Ovary (tissue), 10 donors: ENCODE measurements at places on chromosomes 5 and 9. TPM values are rescaled to one million over a fixed set of nuclear protein-coding genes. Genes with fewer than 3 reads are reported as not detected.

- no peak overlapping the region for H3K27ac ChIP-seq
- H3K4me3 ChIP-seq = no peak overlapping the region
- no peaks in the 10 kb centered on the region for H3K36me3 ChIP-seq
- no peak for DNase-seq
These were observed 21.8 kb upstream of the ZNF618 start for GRCh38 chr9:113854310-113854709.

SLC45A2 gene
- total RNA-seq = 0.15 TPM

DNA sequence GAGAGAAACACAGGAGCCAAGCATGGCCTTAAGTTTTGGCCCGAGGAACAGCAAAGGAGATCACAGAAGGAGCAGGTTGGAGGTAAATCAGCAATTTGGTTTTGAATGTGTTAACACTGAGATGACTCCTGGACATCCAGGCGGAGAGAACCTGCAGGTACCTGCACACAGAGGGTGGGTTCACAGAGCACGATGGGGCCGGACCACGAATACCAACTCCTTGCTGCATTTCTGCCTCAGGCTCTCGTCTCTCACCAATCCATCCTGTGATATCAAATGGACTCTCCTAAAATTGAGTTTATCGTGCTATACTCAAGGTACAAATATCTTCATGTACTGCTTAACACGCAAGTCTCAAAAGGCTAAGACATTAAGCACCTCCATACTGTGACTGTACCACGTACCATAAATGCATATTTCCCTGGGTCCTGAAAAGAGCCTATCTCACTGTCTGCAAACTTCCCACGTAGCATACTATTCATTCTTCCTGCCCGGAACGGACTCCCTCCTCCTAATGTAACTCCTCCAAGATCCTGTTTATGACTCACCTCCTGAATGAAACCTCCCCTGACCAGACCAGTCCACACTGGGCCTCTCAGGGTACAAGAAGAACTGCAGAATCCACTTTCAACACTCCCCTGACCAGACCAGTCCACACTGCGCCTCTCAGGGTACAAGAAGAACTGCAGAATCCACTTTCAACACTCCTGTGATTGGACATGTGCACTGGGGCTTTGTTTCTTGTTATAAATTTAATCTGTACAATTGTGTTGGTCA is 380.8 kb upstream of the RFX3 start:
- H3K4me3 ChIP-seq = no peak overlapping the region
- no peaks in the 10 kb centered on the region for H3K4me1 ChIP-seq
- no peaks in the 10 kb centered on the region for H3K36me3 ChIP-seq
- no peak for DNase-seq

HACD4 gene
- total RNA-seq = 3.0 TPM

TXNDC15 gene
- 55.3 TPM for total RNA-seq

- no peak overlapping the region for H3K4me3 ChIP-seq
- H3K27ac ChIP-seq = no peak overlapping the region
These were observed 61.6 kb upstream of the NEURL1B start for GRCh38 chr5:172579403-172579990.

GRCh38 chr9:72589667-72590521 is 68.5 kb downstream of the TMC1 start:
- H3K4me1 ChIP-seq = no peaks in the 10 kb centered on the region
- H3K27ac ChIP-seq = no peak overlapping the region
- DNase-seq = no peak
- H3K27me3 ChIP-seq = no peaks in the 10 kb centered on the region
- no peaks in the 10 kb centered on the region for H3K36me3 ChIP-seq

- H3K27ac ChIP-seq = no peak overlapping the region
- no peaks in the 10 kb centered on the region for H3K4me1 ChIP-seq
- H3K4me3 ChIP-seq = no peak overlapping the region
- DNase-seq = no peak
- no peaks in the 10 kb centered on the region for H3K36me3 ChIP-seq
These were observed 22.9 kb upstream of the PPIC start for GRCh38 chr5:123059455-123059854.

KIAA0825 gene
- total RNA-seq = 12.4 TPM

GRCh38 chr5:58405175-58405574 is 54.7 kb downstream of the PLK2 start:
- H3K27ac ChIP-seq = no peak overlapping the region
- H3K27me3 ChIP-seq = no peaks in the 10 kb centered on the region
- no peaks in the 10 kb centered on the region for H3K4me1 ChIP-seq
- no peaks in the 10 kb centered on the region for H3K36me3 ChIP-seq
- no peak for DNase-seq
- no peak overlapping the region for H3K4me3 ChIP-seq
